SK-N-SH (cell line): ENCODE measurements at places on chromosomes 4 and X.

GRCh38 chrX:24124244-24124799 is 25.2 kb upstream of the ZFX start:
- no peak for DNase-seq

GRCh38 chr4:93199492-93199891 is 629.1 kb upstream of the ATOH1 start:
- DNase-seq: peak; percentile 58

- no peak for DNase-seq
Measured at GRCh38 chr4:99402765-99403164, 32.4 kb downstream of the ADH7 start.

DNA sequence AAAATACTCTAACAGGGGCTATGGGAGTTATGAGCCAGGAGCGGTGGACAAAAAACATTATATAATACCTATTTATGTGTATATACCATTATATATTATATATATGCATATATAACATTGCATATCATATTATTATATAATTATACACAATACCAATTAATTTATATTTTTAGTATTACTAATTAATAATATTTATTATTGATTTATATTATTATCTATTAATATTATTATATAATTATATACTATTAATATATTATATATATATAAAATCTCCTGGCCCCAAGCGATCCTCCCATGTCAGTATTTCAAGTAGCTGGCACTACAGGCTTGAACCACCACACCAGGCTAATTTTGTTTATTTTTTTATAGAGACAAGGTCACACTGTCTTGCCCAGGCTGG is 73.8 kb upstream of the JADE1 start:
- DNase-seq: no peak

GRCh38 chr4:113616443-113616842 is 145.1 kb downstream of the CAMK2D start:
- DNase-seq: no peak

DNA sequence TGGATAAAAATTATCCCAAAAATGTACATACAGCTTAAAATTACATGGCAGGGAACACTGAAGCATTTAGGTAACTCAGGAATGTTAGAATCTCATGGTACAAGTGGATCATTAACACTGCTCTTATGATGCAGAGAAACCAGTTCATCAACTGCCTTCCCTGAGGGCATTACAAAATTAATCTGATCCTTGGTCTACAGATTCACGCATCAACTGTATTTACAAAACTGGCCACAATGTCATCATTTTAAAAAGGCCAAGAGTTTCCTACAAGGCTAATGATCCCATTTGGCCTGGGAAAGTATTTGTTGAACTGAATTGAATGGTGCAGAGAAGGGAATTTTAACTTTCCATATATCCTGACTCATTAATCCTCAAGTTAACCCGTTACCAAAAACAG is 84.6 kb downstream of the TSPAN5 start:
- no peak for DNase-seq

DNA sequence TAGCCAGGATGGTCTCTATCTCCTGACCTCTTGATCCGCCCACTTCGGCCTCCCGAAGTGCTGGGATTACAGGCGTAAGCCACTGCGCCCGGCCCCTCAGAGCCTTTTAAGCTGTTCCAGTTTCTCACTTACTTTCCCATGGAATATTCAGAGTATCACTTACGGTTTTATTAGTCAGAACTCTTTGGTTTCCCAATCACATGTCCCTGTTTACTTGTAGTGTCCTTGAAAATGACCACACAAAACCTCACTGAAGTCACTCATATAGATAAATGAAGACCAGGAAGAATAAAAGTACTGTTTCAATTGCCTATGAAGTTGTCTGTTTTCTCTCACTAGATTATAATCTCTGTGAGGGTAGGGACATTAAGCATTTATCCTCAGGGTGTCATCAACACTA is 217.2 kb upstream of the HCCS start:
- no peak for DNase-seq

GRCh38 chrX:150438165-150438564 is 75.0 kb downstream of the MAMLD1 start:
- DNase-seq: no peak

- DNase-seq: no peak
Measured at GRCh38 chrX:136183917-136184316, 36.6 kb downstream of the FHL1 start.

- DNase-seq: no peak
Measured at GRCh38 chr4:2288051-2288541, 26.2 kb upstream of the MXD4 start.

DNA sequence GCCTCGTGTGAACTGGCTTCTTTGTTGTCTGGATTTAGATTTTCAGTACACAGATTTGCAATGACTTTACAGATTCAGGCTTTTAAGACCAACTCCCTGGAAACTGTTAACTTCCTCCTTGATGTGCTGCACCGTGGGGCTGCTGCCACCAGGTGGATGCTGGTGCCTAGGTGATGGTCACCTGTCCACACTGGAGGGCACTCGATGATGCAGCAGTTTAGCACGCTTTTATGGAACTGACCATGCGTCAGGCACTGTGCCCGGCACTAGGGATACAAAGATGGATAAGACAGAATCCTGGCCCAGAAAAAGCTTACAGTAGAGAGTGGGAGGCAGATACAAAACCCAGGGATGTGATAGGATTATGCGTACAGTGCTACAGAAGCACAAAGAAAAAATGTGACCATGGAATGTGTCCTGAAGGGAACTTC is 180.7 kb downstream of the CEP135 start:
- no peak for DNase-seq
